Bronchial epithelial cell (primary cell): ENCODE measurements at places on chromosomes 5 and 9. TPM values are rescaled to one million over a fixed set of nuclear protein-coding genes. Genes with fewer than 3 reads are reported as not detected.

The SLC36A2 gene
- total RNA-seq: not detected in 2 replicates

The GBGT1 gene
- total RNA-seq: 1.0 and 1.1 TPM in 2 replicates

DNA sequence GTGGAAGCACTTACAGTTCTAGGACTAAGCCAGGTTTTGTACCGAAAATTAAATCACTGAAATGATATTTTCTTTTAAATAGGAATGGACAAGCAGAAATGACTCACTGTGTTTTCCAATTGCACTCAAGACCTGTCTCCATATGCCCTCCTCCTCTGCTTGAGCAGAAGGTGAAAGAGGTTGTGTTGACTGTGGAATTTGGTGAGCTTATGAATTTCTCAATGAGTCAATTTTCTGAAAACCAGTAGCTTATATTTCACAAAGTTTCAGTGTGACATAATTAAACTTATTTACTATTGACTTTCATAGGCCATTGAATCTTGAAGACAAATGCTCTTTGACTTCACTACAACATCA, 249.9 kb downstream of the NPR3 start:
- DNase-seq: peak; percentile 97

The TMEM174 gene
- total RNA-seq: not detected in 2 replicates

- DNase-seq: no peak
Observed at GRCh38 chr5:34803974-34804732, 34.8 kb upstream of the TTC23L start.

DNA sequence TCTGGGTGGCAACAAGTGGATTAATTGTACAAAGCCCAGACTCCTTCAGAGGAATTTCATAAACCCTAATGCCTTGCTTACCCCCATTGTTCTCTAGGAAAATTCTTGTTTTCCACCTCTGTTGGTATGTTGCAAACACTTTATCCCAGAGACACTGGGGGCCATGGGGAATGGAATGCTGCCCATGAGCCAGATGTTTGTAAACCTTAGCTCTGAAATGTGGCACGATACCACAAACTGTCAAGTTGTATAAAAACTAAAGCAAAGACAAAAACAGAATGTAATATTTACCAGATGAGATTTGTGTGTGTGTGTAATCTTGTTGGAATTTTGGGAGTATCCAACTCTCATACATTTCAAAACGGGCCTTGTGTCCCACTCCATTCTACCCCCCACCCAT, 465.0 kb downstream of the EBF1 start:
- DNase-seq: no peak

The ENG gene
- total RNA-seq: 0.13 and 2.4 TPM in 2 replicates

- no peak for DNase-seq
Observed at GRCh38 chr9:115018547-115019435, 88.4 kb upstream of the TNFSF8 start.

- no peak for DNase-seq
Observed at GRCh38 chr5:169648725-169649310, 11.7 kb downstream of the DOCK2 start.

The ORM2 gene
- total RNA-seq: not detected in 2 replicates

DNA sequence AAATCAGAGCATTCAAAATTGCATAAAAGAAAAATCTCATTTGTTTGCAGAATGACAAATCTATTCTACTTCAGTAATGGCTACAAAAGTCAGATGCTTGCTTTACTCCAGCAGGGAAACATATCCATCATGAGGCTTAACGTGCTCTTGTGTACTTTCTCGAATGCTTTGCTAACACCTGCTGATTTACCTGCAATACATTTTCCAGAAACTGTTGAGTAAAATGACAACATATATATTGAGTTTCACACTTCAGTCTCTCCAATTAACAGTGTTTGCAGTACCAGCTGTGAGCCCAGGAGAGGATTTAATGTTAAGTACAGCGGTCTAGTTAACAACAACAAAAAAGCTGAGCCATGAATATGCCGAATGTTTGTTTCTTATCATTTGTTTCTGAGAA, 391.5 kb upstream of the SMC2 start:
- no peak for DNase-seq

DNA sequence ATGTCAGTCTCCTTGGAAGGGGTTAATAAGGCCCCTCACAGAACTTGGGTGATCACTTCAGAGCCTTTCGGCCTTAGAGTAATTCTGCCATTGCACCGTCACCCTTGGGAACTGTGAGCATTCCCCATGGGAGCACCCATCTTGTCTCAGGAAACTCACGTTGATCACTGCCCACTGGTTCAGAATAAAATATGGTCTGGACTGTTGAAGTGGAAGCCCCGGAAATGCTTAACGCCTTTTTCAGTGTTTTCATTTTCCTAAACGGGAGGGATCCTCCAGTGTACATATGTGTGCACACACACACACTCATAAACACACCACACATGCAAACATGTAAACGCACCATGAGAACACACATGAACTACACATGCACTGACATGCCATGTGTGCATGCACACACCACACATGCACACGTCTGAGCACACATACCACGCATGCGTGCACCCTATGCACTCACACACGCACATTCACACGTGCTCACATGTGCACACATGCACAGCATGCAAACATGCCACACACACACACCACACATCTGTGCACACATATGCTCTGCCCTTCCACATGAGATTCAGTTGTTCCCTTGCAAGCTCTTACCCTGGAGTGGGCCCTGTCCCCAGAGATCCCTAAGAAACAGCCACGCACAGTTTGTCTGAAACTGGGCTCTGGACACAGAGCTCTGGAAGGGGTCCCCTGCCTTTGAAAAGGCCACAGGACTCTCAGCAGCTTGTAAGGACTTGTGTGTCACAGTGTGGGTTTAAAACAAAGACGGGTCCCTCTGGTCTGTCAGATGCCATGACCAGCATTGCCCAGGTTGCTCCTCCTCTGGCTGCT, 17.0 kb downstream of the MRPL36 start:
- DNase-seq: no peak

GRCh38 chr9:78004478-78005229, 27.0 kb downstream of the GNAQ start:
- DNase-seq: peak; percentile 38

DNA sequence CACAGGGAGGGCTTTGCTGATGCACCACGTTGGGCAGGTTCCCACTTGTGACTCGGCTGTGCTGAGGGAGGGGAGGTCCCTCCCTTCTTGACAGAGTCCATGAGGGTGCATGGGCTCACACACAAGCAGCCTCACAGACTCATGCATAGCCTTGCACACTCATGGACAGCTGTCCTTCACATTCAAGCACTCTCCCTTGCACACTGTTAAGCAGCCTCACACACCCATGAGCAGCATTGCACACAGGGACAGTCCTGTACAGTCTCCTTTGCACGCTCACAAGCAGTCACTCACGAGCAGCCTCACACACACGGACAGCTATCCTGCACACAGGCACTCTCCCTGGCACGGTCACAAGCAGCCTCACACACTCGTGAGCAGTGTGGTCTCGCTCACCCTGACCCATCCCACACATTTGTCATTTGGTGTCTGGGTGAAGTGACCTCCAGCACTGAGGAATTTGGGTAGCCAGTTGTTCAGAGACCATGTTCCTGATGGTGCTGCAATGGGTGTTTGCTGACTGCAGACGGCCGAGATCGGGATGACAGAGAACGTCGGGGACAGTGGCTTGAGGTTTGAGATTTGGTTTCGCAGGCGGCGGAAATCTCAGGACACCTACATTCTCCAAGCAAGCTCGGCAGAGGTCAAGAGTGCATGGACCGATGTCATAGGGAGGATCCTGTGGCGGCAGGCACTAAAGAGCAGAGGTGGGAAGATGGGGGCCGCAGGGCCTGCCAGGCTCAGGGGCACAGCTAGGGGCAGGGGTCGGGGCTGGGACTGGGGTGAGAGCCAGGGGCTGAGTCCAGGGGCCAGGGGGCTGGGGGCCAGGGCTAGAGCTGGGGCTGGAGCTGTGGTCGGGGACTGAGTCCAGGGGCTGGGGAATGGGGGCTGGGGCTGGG, 17.7 kb upstream of the LRRC14B start:
- no peak for DNase-seq

The GLRA1 gene
- total RNA-seq: not detected in 2 replicates

The ECSCR gene
- total RNA-seq: not detected in 2 replicates

DNA sequence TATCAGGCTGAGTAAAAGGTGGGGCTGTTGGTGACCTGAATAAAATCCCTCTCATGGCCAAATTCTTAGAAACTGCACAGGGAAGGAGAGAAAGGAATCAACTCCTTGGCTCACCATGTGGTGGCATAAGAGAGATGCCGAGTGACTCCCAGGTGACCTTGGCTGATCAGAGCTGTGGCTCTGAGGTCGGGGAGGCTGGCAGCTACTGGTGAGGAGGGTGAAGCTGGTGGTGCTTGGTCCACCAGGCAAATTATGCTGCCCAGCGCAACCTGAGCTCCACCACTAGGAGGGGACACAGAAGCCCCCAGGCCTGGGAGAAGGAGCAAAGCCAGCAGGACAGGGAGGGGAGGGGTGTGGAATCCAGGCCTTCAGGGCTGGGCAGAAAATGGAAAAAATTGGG, 111.2 kb upstream of the IL12B start:
- no peak for DNase-seq

The SPOUT1 gene
- total RNA-seq: 10.4 and 14.0 TPM in 2 replicates

- no peak for DNase-seq
Observed at GRCh38 chr5:52895075-52895474, 94.1 kb upstream of the ITGA2 start.

- peak; percentile 7 for DNase-seq
Observed at GRCh38 chr9:90287567-90288274, 354.9 kb downstream of the DIRAS2 start.

The GPR151 gene
- not detected in 2 replicates for total RNA-seq

The ZBED3 gene
- 0.53 and 0.90 TPM in 2 replicates for total RNA-seq

DNA sequence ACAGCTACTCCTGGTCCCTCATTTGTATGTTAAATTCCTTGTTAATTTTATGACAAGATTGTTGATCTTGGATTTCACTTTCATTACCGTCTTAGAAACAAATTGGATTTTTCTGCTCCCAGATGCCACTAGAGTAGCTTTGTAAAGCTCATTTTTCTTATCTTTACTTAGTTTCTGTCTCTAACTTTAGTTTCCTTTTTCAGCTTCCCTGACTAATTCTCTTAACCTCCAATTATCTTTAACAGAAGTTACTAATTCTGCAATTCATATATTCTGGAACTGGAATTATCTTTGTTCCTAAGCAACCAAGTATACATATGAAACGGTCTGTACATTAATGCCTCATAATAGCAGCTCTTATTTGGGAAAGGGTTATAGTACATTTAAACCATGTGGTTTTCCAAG, 16.7 kb downstream of the ITGA1 start:
- no peak for DNase-seq

- DNase-seq: no peak
Observed at GRCh38 chr5:1058083-1058945, 49.7 kb downstream of the NKD2 start.

The SMIM27 gene
- 1.3 and 3.1 TPM in 2 replicates for total RNA-seq

The F12 gene
- 5.0 and 7.9 TPM in 2 replicates for total RNA-seq

The SPATA31A3 gene
- total RNA-seq: not detected in 2 replicates

The DPYSL3 gene
- total RNA-seq: 1.6 and 3.7 TPM in 2 replicates

The KIF20A gene
- total RNA-seq: under 0.01 TPM in 2 replicates

The HK3 gene
- total RNA-seq: under 0.01 TPM in 1 of 2 replicates, not detected in the other

DNA sequence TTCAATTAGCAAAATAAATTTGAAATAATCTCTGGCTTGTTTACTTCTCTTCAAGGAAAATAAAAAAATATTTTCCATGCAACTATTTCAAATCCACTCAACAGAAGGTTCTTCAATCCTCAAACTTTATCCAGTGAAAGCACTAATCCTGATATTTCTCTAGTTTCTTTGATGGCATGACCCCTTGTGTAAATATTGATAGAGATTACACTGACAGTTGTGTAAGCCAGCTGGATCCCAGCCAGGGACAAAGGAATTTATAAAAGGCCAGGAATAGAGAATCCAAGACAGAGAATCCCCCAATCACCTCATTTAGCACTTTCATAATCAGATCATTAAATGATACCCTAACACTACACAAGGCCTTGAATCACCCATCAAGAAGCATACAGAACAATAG, 135.2 kb downstream of the GNA14 start:
- no peak for DNase-seq

GRCh38 chr9:137798142-137798541, 79.4 kb upstream of the CACNA1B start:
- no peak for DNase-seq

- no peak for DNase-seq
Observed at GRCh38 chr5:67200809-67201562, 4.4 kb upstream of the CD180 start.

The PPP1R26 gene
- 25.9 and 27.9 TPM in 2 replicates for total RNA-seq

GRCh38 chr5:151523335-151523734, 67.8 kb downstream of the FAT2 start:
- peak; percentile 55 for DNase-seq

- DNase-seq: peak; percentile 50
Observed at GRCh38 chr9:13002740-13003139, 227.9 kb downstream of the LURAP1L start.

The MYMK gene
- total RNA-seq: not detected in 2 replicates

The SOHLH1 gene
- total RNA-seq: not detected in 2 replicates

DNA sequence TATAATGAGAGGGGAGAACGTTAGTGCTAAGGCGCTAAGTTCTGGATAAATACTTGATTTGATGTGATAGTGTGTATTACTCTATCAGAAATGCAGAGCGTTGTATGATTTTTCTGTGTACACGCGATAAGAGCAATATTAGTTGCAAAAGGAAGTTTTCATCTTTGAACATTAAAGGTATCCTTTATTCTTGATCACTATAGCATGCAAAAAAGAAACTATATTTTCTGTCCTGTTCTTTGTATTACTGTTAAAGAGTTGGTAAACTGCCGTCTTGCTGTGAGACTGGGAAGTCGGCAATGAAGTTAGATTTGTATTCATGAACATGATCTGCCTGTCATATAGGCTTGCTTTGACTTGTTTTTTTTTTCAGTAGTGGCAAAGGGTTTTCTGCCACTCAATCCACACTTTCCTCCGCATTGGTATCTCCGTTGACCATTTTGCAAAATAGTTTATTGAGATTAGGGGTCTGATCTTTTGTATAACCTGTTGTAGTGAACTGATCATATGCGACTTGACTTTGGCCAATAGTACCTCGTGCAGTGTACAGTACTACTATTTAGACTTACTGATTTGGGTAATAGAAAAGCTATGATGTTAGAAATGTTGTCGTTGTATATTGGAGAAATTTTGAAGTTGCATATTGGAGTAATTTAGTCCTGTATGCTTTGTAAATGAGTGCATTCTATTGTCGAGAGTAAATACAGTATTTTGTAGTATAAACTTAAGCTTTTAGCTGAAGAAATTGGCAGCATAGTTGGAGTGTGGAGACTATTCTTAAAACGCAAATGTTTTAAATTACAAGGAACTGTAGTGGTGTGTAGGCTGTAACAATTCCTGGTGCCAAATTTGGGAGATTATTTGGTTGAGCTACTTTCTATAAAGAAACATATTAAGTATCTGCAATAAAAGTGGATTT, 1.7 kb downstream of the DENND4C start:
- peak; percentile 36 for DNase-seq

DNA sequence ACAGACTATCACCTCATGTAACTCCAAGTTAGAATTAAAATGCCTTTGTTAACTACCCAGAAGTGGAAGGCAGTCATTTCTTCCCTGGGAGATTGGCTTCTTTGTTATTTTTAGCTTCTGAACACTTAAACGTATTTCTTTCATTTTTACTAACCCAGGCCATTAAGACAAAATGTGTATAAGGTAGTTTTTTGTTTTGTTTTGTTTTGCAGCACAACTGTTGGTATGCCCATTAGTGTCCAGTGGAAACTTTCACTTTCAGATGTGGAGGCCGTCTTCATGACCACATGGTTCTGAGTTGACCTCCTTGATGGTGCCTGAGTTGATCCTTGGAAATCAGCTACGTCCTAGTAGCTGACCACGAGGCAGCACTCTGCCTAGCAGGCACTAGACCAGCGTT, 264.6 kb upstream of the ZNF608 start:
- no peak for DNase-seq

GRCh38 chr9:74666625-74667316, 169.6 kb downstream of the RORB start:
- DNase-seq: peak; percentile 30

GRCh38 chr5:113188436-113188835, 211.8 kb downstream of the DCP2 start:
- DNase-seq: no peak
